ENCODE measurements at places on chromosomes 6 and 20.

DNA sequence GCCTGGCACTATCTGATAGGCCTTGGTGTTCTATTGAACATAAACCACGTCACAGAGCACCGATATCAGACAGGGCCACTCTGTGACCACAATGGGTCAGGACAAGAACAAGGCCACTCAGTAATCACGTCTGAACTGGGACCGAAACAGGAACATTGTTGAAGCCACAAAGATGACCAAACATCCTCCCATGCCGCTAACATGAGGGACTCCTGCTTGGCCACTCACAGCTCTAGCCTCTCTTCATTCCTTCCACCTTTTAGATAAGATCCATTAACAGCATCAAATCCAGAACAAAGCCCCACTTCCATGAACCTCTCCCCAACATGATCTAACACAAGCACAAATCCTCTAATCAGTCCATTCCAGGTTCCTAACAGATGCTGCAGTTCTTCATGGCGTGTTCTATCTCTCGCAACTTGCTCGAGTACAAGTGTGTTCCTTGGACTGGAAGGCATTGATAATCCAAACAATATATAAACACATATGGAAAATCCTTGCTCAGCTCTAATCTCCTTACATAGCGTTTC is 7.4 kb downstream of the SIRT5 start:
- DNase-seq = no peak

DNA sequence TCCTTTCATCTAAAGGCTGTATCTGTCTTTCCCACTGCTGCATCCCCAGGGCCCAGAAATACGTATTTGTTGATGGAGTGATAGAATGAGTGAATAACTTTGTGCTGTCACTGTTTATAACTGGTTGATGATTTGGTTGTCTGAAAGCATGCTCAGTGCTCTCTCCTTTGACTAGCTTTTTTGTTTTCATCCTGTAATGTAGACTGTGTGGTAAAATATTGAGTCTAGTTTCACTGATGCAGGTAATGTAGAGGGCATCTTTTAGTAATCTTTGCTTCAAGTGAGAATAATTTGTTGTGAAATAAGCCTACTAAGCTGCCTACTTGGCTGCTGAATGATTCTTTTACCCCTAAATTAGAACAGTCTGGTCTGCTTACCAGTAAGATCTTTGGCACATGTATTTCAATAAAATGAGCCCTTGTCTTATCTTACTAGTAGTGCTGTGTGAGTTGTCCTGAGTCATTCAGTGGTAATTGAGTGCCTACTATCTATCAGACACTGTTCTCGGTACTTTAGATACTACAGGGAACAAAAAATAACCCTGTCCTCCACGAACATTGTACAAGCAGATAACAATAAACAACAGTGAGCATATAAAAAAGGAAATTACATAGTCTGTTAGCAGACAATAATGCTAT is 39.9 kb downstream of the MAPK14 start:
- no peak for DNase-seq

- DNase-seq = no peak
Measured at GRCh38 chr6:163834226-163834970, 419.9 kb downstream of the QKI start.

DNA sequence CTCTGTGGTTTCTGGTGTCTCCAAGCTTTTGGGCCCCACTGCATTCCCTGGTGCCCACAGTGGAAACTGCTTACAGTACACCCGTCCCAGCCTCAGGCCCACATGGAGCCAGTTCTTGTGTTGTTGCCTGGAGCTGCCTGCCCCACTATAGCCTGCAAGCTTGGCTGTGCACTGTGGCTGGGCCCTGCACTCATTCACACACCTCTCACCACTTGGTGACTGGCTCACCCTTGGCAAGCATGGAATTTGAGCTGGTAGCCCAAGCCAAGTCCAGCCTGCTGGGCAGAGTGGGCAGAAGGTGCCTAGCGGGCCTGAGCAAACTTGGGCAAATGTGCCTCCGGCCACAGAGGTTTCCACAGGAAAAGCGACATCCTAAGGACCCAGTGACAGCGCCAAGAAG is 472.3 kb downstream of the MMUT start:
- no peak for DNase-seq

DNA sequence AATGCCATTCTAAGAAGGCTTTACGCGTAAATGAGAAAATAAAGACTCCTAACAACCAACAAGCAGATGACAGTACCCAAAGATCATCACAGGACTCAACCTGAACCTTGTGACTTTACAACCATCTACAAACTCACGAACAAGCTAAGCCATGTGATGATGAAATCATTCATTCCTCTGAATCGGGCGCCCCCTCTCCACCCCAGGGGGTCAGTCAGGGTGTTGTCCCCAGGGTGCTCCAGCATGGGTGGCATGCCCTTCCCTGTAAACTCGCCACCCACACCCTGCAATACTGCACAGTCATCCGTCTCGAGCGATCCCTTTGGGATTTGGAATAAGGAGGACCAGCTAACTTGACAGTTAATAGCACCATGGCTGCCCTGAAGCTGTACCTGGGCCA is 12.6 kb downstream of the SERPINB6 start:
- DNase-seq = no peak

GRCh38 chr20:48202334-48203113 is 417.2 kb upstream of the SULF2 start:
- no peak for DNase-seq

DNA sequence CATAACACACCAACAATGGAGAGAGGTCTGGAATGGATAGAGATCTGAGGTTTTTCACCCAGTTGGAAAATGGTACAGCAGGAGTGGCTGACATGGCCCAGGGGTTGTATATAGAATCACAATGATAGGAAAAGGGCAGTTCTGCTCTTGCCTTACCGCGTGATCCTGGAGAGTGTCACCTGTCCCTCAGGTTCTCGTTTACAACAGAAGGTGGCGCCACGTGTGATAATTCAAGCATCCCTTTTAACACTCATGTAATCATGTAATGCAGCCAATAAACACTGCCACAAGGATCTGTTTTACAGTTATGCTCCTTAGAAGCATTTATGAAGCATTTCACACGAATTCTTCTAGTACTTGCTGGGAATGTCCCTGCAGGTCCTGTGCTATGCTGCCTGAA is 12.9 kb upstream of the WFDC2 start:
- no peak for DNase-seq

DNA sequence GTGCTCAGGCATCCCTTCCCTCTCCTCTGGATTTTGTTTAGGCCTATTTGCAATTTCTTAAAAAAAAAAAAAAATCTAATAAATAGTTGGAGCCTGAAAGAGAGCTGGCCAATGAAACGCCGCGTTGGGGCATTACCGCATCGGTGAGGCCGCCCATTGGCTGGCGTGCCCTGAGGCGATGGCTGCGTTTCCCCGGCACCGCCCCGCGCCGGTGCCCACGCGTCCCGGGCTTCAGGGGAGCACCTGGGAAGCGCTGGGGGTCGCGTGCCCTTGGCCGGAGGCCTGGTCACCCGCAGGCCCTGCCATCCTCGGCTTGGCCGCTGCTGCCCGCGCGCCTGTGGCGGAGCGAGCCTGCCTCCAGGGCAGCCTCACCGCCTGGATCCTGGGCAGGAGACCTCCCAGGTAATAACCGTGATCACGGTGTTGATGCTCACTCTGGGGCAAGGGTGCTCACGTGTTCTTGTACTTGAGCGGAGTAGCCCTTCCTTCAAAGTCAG is 155.4 kb downstream of the NRN1 start:
- no peak for DNase-seq

DNA sequence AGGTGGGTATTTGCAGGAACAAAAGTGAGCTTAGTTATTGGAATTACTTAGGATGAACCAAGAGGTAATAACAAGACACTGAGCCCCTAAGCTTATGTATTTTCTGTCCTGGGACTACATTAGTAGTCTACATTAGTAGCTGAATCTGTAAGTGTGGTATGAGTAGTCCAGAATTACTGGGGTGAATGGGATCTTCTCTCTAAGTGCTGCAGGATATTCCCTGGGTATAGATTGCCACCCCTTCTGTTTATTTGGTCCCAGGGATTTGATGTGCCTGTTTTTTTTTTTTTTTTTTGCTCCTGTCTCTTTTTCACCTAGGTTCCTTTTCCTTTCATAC is 5.9 kb downstream of the CD2AP start:
- DNase-seq = no peak
